ENCODE measurements at places on chromosomes 1 and 21.

DNA sequence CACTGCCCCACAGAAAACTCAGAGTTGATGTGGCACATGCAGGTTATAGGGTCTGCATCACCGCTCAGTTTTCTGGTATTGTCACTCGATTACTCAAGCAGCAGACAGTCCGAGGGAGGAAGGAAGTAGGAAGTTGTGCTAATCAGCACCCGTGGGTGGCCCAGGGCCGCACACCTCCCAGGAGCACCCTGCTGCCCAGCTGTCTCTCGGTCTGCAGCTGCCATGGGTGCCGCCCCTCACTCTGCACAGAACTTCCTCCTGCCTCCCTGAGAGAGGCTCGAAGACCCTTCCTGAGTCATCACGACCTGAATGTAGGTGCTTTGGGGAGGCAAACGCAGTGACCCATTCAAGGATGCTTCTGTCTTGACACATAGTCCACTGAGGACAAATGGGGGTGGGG, 4.2 kb upstream of the TFF3 start:
- no peak overlapping the region for H3K4me3 ChIP-seq
- H3K4me1 ChIP-seq, result peaks cover 24% of the 10 kb centered on the region
- H3K27me3 ChIP-seq, result no peaks in the 10 kb centered on the region
- no peak overlapping the region for H3K27ac ChIP-seq

- H3K4me1 ChIP-seq, result peaks cover 12% of the 10 kb centered on the region
- DNase-seq, result no peak
- no peak overlapping the region for H3K4me3 ChIP-seq
Observed at GRCh38 chr1:23108918-23109533, 59.6 kb downstream of the LUZP1 start.

- H3K4me3 ChIP-seq, result no peak overlapping the region
- H3K27ac ChIP-seq, result no peak overlapping the region
- no peak for DNase-seq
- H3K27me3 ChIP-seq, result no peaks in the 10 kb centered on the region
Observed at GRCh38 chr1:66571789-66572188, 37.8 kb downstream of the SGIP1 start.

GRCh38 chr1:6581561-6582305, 1.9 kb downstream of the ZBTB48 start:
- H3K36me3 ChIP-seq, result no peaks in the 10 kb centered on the region
- no peak overlapping the region for H3K4me3 ChIP-seq
- DNase-seq, result peak; percentile 31
- peaks cover 38% of the 10 kb centered on the region for H3K4me1 ChIP-seq
- no peak overlapping the region for H3K27ac ChIP-seq

DNA sequence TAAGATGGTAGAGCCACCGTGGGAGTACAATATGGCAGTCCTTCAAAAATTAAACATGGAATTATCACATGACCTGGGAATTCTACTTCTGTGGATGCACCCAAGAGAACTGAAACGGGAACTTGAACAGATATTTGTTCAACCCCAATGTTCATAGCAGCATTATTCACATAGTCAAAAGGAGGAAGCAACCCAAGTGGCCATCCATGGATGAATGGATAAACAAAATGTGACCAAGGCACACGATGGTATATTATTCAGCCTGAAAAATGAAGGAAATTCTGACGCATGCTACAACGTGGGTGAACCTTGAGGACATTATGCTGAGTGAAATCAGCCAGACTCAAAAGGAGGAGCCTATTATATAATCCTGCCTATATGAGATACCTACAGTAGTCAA, 22.8 kb upstream of the LAPTM5 start:
- no peak for DNase-seq
- no peaks in the 10 kb centered on the region for H3K27me3 ChIP-seq
- H3K4me3 ChIP-seq, result no peak overlapping the region
- peaks cover 18% of the 10 kb centered on the region for H3K4me1 ChIP-seq
- no peak overlapping the region for H3K27ac ChIP-seq

- no peak overlapping the region for H3K4me3 ChIP-seq
- H3K27ac ChIP-seq, result no peak overlapping the region
- no peaks in the 10 kb centered on the region for H3K27me3 ChIP-seq
- H3K36me3 ChIP-seq, result peaks cover 19% of the 10 kb centered on the region
- DNase-seq, result no peak
- no peaks in the 10 kb centered on the region for H3K4me1 ChIP-seq
Observed at GRCh38 chr21:43676391-43676790, 17.0 kb downstream of the RRP1B start.

GRCh38 chr1:157096881-157097280, 2.7 kb downstream of the ETV3L start:
- H3K4me3 ChIP-seq, result no peak overlapping the region
- H3K36me3 ChIP-seq, result no peaks in the 10 kb centered on the region
- no peaks in the 10 kb centered on the region for H3K4me1 ChIP-seq

Measured in common myeloid progenitor, CD34-positive (primary cell).